ENCODE measurements at places on chromosomes 16 and 17. TPM values are rescaled to one million over a fixed set of nuclear protein-coding genes. Genes with fewer than 3 reads are reported as not detected.
A peak's percentile ranks its signal among the peaks of the same experiment; 100 is the strongest.

DNA sequence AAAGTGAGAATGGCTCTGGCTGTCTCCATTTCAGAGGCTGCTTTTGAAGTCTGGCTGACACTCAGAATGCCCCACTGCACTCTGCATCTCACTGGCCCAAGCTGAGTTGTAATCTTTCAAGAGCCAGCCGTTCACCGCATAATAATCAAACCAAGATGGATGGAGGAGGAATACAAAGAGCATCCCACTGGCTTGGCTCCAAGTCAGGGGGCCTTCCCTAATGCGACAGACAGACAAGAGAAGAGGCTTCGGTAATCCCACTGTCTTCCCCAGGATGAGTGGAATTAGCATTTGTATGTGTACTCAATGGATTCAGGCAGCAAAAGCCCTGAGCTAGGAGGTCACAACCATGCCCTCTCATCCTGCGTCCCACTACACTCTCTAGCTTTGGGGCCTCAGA is 68.0 kb downstream of the CBLN1 start:
- DNase-seq: no peak

GRCh38 chr17:19495828-19496528 is 37.7 kb upstream of the SLC47A1 start:
- DNase-seq: no peak

GRCh38 chr16:82031116-82032084 is 3.7 kb upstream of the HSD17B2 start:
- DNase-seq: peak; percentile 77

The CCL16 gene
- total RNA-seq: not detected

- no peak for DNase-seq
Measured at GRCh38 chr16:19513377-19514053, 8.4 kb downstream of the GDE1 start.

- no peak for DNase-seq
Measured at GRCh38 chr16:31007684-31008083, 2.8 kb downstream of the STX1B start.

GRCh38 chr16:680967-681745 is 946 bp downstream of the STUB1 start:
- peak; percentile 52 for DNase-seq

DNA sequence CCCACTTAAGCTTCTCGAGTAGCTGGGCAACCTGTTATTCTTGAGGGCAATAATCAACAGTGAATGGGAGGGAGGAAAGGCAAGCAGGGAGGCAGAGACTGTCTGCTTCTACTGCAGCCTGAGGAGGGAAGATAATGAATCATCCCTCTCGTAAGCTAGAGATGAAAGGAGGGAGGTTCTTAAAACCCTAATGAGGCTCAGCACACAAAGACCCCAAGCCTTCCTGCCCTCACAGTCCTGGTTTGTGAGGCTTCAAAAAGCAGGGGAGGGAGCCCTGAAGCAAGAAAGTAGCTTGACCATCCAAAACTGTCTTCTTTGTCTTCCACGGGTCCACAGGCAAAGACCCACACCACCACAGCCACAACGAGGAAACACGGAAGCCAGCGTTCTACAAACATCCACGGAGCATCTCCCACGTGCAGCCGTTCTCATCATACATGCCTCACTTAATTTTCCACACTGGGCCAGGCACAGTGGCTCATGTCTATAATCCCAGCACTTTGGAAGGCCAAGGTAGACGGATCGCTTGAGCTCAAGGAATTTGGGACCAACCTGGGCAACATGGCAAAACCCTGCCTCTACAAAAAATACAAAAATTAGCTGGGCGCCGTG is 1.8 kb downstream of the PIK3R5 start:
- DNase-seq: no peak
